ENCODE measurements at places on chromosomes 5 and 9.

DNA sequence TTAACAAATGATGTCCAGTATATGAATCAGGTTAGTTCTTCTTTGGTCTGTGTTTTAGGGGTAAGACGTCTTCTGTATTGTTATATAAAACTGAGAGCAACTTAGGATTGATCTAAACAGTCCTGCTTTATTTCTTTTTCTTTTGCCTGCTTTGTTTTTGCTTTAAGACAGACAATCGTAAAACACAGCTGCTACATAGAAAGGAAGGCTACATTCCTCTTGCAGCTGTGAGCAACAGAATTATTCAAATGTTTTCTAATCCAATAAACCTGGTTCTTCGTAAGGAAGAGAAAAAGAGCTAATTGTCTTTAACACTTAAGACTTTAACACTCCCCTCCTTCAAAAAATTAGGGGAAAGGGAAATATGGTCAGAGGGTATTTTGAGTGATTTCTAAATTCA is 14.6 kb downstream of the FGF1 start:
- DNase-seq: no peak

- DNase-seq: no peak
Observed at GRCh38 chr5:178307267-178308045, 74.9 kb upstream of the PHYKPL start.

- DNase-seq: no peak
Observed at GRCh38 chr5:166031926-166032325, 2259.5 kb upstream of the WWC1 start.

DNA sequence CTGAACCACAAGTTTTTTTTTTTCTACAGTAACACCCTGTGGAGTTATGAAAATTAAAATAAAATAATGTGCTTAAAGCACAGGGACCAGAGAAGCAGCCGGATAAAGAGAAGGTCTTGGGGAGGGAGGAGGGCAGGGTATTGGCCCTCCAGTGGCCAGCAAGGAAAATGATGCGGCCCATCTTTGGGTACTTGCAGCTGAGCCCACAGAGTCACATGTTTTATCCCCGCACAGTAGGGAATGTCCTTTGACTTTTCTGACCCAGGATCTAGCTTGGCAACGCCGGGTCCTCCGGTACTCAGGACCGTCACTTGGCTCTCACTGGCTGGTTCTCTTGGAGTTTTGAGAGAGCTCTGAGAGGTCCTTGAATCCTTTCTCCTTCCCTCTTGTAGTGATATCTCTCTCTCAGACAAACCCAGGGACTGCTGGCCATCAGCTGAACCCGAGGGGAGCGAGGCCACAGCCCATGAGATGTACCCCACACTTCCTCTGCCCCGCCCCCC is 35.3 kb upstream of the HSPA9 start:
- DNase-seq: peak; percentile 13

- no peak for DNase-seq
Observed at GRCh38 chr5:133428072-133428660, 184.2 kb downstream of the FSTL4 start.

DNA sequence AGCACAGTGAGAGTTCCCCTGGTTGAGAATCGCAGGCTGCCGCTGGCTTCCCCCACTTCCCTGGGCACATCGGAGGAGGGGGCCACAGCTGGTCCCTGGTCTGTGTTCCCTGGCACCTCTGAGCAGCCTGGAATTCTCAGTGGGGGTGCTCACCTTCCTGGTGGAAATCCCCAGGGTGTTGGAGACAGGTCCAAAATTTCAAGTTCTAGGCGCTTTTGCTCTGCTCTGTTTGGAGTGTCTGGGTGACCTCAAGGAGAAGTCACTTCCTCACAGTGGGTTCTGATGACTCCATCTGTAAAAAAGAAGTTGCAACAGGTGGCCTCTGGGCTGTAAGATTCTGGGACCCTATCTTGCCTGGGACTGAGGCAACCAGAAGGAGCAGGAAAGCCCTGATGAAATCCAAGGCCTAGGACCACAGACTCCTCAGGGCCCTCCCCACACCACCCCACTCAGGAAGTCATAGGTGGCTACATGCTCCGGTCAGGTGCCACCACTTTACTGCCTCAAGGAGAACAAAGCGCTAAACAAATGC is at the start of gene TRAF1:
TRAF1 (minus strand) TSS at position 400 of the 532 bp plus-strand sequence. CDS start 721 bp downstream, outside the sequence.
- peak; percentile 92 for DNase-seq

GRCh38 chr5:6159832-6160430 is 218.4 kb downstream of the MED10 start:
- no peak for DNase-seq

GRCh38 chr9:130402243-130402642 is 42.5 kb upstream of the ASS1 start:
- no peak for DNase-seq

DNA sequence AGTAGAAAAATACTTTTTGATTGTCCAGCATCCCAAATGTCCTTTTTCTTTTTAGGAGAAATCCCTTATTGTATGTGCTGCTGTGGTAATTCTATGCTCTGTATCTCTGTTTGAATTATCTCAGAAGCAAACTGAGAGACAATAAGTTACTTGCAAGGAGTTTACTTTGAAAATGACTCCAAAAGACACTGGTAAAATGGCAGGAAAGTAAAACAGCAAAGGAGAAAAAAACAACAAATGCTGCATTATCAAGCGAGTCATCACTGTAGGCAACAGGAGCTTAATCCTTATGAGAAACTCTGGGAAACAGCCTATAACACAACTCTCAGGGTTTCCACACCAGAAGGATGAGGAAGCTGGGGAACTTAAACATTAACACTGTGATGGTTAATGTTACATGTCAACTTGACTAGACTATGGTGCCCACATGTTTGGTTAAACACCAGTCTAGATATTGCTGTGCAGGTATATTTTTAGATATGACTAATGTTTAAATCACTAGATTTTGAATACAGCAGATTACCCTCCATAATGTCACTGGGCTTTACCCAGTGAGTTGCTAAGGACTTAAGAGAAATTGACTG is 92.6 kb upstream of the GAS1 start:
- no peak for DNase-seq

GRCh38 chr5:142324136-142324870 is 518 bp downstream of the SPRY4 start:
- DNase-seq: no peak

DNA sequence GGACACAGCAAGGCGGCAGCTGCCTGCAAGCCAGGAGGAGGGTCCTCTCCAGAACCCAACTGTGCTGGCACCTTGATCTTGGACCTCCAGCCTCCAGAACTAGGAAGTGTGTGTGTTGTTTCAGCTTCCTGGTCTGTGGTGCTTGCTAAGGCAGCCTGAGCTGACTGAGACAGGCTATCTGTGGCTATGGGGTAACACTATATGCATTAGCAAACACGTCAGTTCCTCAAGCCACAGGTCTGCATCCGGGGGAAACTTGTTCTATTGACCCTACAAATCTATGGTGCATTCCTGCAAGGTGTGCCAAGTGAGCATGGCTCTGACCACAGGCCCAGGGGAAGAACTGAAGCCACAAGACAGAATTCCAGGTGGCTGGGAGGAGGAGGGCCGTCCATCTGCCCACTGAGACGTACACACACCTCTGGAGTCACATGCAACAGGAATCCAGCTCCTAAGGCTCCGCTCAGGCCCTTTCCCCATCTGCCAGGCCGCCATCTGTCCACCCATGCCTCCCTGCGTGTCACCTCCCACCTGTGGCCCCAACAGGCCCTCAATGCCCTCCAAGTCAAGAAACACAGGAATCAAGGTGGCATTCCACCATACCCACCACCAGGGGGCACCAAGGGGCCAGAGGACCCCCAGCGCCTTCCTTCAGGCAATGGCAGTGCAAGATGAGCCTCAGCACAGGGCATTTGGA is 174.9 kb downstream of the ROR2 start:
- peak; percentile 31 for DNase-seq

GRCh38 chr9:26231391-26231790 is 553.1 kb upstream of the TUSC1 start:
- DNase-seq: no peak

DNA sequence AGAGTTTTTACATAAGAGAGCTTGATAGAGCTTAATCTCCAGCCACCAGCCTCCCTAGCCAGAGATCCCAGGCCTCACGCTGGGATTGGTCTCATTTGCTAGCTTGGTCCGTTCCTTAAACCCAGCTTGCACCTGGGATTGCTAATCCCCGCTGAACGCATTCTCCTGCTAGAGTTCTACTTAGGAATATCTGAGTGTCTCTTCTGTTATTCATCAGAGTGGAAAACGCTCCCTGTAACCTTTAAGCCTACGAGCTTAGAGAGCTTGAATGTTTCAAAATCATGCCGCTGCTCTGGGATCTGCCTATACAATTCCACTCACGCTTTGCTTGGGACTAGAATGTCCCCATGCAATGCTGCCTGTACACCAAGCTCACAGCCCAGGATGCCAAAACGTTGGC is 201.8 kb downstream of the NSG2 start:
- no peak for DNase-seq

GRCh38 chr5:44099643-44100042 is 289.6 kb downstream of the FGF10 start:
- no peak for DNase-seq

GRCh38 chr5:14330729-14331385 is 187.7 kb downstream of the TRIO start:
- DNase-seq: peak; percentile 26

DNA sequence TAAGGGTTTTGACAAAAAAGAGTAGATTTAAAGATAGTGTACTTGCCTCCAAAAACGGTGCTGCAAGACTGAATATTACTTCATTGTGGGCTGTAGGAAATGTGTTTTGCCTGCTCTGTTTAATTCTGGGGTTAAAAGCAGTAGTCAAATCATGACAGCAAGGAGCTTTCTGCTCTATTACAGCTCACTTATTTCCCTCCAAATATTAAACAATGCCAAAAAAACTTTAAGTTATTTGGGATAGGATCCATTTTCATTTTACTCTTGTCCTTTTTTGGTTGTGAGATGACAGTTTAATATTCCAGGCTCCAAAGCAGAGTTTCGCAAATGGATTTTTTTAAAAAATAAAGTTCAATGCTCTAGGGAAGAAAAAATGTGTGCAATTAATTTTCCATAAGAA is 340.4 kb upstream of the RGMB start:
- no peak for DNase-seq

DNA sequence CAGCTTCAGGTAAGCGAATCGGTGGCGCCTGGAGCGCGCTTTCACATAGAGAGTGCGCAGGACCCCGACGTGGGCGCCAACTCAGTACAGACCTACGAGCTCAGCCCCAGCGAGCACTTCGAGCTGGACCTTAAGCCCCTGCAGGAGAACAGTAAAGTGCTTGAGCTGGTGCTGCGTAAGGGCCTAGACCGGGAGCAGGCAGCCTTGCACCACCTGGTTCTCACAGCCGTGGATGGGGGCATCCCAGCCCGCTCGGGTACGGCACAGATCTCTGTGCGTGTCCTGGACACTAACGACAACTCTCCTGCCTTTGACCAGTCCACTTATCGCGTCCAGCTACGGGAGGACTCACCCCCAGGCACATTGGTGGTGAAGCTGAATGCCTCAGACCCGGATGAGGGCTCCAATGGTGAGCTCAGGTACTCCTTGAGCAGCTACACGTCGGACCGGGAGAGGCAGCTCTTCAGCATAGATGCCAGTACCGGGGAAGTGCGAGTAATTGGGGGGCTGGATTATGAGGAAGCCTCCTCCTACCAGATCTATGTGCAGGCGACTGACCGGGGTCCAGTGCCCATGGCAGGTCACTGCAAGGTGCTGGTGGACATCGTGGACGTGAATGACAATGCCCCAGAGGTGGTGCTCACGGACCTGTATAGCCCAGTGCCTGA is 1.1 kb downstream of the PCDHAC2 start:
- DNase-seq: no peak

DNA sequence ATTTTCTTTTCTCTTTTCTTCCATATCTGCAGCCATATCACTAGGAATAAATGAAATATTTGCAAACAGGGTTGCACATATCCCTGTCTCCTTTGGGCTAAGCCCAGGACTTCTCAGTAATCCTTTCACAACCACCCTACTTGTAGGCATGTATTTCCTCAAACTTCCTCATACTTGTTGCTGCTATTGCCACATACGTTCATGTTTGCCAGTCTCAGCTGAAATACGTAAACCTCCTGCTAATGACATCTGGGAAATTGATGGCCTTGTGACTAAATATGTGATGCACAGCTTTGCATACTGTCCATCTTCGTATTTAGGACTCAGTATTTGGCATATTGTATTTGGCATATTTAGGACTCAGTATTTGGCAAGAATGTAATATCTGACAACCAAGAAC is 224.6 kb downstream of the PLK2 start:
- peak; percentile 96 for DNase-seq

DNA sequence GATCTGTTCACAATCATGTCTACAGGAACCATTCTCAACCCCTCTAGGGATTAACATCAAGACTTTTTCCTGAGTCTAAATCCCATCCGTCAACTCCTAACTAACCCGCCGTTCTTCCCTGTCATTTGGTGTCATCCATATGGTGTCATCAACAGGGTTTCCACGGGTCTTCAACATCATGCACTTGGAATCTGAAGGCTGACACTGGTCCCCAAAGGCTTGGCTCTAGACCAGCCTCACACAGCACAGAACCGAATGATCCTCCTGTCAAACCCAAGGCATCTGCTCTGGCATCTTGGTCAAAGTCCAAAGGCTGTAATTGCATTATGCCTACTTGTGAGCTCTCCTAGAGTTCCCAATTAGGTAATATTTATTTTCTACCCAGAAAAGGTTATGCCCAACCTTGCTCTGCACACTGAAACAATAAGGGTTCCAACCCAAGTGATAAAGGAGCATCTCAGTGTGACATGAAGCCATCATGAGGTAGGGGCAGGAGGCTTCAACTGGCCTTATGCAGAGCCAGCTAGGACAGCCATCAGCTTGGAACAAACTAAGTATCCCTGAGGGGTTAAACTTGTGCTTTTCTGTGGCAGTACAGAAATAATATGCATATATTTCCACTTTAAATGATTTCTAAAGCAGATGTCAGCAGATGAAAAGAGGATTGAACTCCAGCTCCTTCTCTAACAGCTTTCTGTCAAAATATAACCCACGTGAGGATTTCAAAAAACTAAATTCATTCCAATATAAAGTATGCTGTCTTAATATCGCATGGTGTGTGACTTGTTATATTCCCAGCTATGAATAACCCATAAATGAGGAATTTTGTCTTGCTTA is 13.9 kb downstream of the ENC1 start:
- DNase-seq: no peak

DNA sequence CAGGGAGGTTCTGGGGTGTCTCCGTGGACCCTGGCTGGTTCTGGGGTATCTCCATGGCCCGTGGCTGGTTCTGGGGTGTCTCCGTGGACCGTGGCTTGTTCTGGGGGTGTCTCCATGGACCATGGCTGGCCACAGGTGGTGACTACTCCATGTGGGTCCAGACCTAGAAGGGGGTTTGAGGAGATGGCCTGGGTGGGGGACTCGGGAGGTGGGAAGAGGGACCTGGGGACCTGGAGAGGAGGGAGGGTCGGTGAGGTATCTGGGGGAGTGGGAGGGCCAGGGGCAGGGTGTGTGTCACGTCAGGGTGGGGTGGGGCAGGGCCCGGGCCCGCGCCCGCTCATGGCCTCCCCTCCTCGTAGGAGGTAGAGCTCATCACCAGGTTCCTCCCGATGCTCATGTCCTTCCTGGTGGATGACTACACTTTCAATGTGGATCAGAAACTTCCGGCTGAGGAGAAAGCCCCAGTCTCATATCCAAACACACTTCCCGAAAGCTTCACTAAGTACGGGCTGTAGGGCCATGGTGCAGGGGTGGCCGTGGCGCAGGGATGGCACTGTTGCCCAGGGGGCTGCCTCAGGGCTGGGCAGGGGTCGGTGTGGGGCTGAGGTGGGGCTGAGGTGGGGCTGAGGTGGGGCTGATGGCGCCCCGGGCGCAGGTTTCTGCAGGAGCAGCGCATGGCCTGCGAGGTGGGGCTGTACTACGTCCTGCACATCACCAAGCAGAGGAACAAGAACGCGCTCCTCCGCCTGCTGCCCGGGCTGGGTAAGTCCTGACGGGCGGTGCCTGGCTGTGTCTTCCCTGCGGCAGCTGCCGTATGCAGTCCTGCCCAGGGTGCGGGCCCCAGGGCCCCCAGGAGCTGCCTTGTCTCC is 10.7 kb upstream of the TOR4A start:
- no peak for DNase-seq

- DNase-seq: peak; percentile 86
Observed at GRCh38 chr5:61347080-61347479, 15.0 kb downstream of the ZSWIM6 start.
